ENCODE measurements at places on chromosomes 7 and 10. TPM values are rescaled to one million over a fixed set of nuclear protein-coding genes. Genes with fewer than 3 reads are reported as not detected.

- H3K36me3 ChIP-seq = no peaks in the 10 kb centered on the region
- H3K27me3 ChIP-seq = no peaks in the 10 kb centered on the region
- no peak overlapping the region for H3K4me3 ChIP-seq
- no peak for DNase-seq
These were observed 43.0 kb downstream of the INPP5A start for GRCh38 chr10:132580617-132581016.

C7orf33 gene
- not detected for polyA plus RNA-seq

DNA sequence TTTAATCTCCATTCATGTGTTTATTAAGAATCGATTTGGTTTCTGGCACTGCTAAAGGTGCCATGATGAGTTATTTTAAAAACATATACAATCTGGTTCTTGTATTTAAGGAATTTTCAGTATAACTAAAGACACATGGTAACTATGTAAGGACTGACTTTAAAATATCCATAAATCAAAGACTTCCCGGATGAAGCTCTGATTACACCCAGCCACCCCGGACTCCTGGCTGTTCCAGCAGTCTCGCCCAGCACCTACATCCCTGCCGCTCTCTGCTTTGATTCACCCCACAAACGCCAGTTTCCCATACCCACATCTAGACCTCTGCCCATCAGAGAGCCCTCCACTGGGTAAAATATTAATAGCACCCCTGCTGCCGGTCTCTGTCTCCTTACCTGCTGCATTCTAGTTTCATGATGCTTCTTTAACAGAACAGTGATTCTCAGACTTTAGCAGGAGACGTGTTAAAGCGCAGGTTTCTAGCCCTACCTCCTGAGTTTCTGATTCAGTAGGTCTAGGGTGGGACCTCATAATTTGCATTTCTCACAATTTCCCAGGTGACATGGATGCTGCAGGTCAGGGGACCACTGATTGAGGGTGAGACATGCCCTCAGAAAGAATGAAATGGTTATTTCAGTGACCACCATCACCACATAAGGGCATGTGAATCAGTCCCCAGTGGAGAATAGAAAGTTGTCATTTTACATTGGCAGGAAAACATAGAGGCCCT is 185.7 kb downstream of the KIAA1217 start:
- DNase-seq = no peak
- no peaks in the 10 kb centered on the region for H3K36me3 ChIP-seq
- H3K27ac ChIP-seq = no peak overlapping the region
- no peaks in the 10 kb centered on the region for H3K27me3 ChIP-seq

DNA sequence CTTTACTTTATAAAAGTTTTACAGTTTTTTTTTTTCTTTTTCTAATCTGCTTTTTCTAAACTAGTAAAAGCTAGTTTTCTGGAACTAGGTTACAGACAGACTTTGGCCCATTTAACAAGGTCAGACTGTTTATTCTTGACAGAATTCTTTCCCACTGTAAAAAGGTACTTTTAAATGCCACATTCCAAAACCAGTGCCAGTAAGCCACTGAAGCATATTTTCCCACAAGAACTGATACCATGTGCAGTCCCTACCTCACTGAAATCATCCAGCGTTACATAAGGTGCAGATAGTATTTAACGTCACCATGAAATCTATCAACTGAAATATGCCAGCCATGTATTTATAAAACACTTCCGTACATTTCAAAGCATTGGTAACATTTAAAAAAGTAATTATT is 121.6 kb downstream of the CDK6 start:
- H3K27ac ChIP-seq = no peak overlapping the region
- H3K36me3 ChIP-seq = no peaks in the 10 kb centered on the region
- H3K4me3 ChIP-seq = no peak overlapping the region
- peaks cover 16% of the 10 kb centered on the region for H3K4me1 ChIP-seq

CALHM3 gene
- not detected for polyA plus RNA-seq

- no peaks in the 10 kb centered on the region for H3K27me3 ChIP-seq
- H3K4me1 ChIP-seq = peaks cover 40% of the 10 kb centered on the region
- H3K4me3 ChIP-seq = no peak overlapping the region
- H3K27ac ChIP-seq = no peak overlapping the region
- H3K36me3 ChIP-seq = peaks cover 10% of the 10 kb centered on the region
These were observed 26.9 kb downstream of the BAG3 start for GRCh38 chr10:119677904-119678755.

DNA sequence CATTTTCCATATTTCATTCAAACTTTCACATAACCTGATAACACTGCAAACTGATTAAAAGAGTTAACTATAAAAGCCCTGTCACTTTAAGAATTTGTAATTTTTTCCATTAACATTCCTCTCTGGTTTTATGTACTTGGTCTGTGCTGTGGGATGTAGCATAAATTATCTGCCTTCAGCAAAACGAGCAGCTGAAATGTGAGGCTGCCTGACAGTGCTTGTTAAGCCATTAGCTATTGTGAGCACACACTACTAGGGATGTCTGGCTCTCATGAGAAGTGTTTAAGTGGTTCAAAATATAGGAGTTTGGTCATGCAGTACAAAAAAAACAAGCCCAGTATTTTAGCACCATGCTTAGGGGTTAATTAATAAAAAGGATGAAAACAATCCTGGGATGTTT is 63.0 kb downstream of the HOXA1 start:
- H3K4me3 ChIP-seq = no peak overlapping the region
- no peak overlapping the region for H3K27ac ChIP-seq
- no peaks in the 10 kb centered on the region for H3K36me3 ChIP-seq
- H3K27me3 ChIP-seq = no peaks in the 10 kb centered on the region
- peaks cover 22% of the 10 kb centered on the region for H3K4me1 ChIP-seq

ANKRD30A gene
- polyA plus RNA-seq = not detected

EN2 gene
- polyA plus RNA-seq = not detected

GRCh38 chr7:35571611-35572240 is 123.2 kb downstream of the HERPUD2 start:
- H3K27me3 ChIP-seq = peaks cover 5% of the 10 kb centered on the region
- H3K36me3 ChIP-seq = no peaks in the 10 kb centered on the region
- DNase-seq = peak; percentile 64
- H3K4me1 ChIP-seq = peaks cover 45% of the 10 kb centered on the region
- H3K27ac ChIP-seq = peak overlapping the region; percentile 85

GPR15LG gene
- not detected for polyA plus RNA-seq

DNA sequence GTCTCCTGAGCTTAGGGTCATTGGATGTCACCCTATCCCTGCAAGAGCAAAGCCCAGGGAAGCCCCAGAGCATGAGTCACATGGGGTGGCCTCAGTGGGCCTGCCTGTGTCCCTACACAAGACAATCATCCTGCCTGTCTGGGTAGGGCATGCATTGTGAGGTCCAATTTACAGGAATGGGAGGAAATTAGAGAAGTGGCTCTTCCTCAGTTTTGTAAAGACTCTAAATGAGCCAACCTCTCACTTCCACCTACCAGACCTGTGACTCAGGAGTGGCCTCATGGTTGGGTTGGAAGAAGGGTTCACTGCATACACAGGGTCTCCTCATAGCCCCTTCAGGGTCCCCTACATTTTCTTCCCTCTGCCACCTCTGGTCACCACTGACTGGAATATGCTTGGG is 43.6 kb upstream of the SMNDC1 start:
- peak; percentile 4 for DNase-seq
- H3K36me3 ChIP-seq = no peaks in the 10 kb centered on the region
- no peak overlapping the region for H3K27ac ChIP-seq
- H3K4me3 ChIP-seq = no peak overlapping the region
- peaks cover 9% of the 10 kb centered on the region for H3K4me1 ChIP-seq

OR2A1 gene
- polyA plus RNA-seq = not detected

GRCh38 chr10:109982123-109982522 is 25.7 kb upstream of the ADD3 start:
- H3K4me1 ChIP-seq = peaks cover 5% of the 10 kb centered on the region
- DNase-seq = no peak
- H3K4me3 ChIP-seq = no peak overlapping the region
- no peaks in the 10 kb centered on the region for H3K27me3 ChIP-seq
- no peaks in the 10 kb centered on the region for H3K36me3 ChIP-seq
- H3K27ac ChIP-seq = no peak overlapping the region

Measured in CD14-positive monocyte (primary cell).